ENCODE measurements at places on chromosomes 2 and 18. TPM values are rescaled to one million over a fixed set of nuclear protein-coding genes. Genes with fewer than 3 reads are reported as not detected.

TEX261 gene
- total RNA-seq: 59.6 TPM

SERPINB10 gene
- total RNA-seq: 0.60 TPM

REG3G gene
- not detected for total RNA-seq

C1QL2 gene
- not detected for total RNA-seq

ABCG8 gene
- total RNA-seq: not detected

SFT2D3 gene
- 9.3 TPM for total RNA-seq

EN1 gene
- total RNA-seq: not detected

RGPD3 gene
- total RNA-seq: 0.20 TPM

CCL20 gene
- total RNA-seq: 2.2 TPM

TNFAIP6 gene
- total RNA-seq: 7.3 TPM

KYNU gene
- 31.6 TPM for total RNA-seq
